ENCODE measurements at places on chromosomes 12 and 14.

GRCh38 chr12:50182461-50182860, 15.3 kb upstream of the CERS5 start:
- DNase-seq = no peak

- no peak for DNase-seq
Observed at GRCh38 chr14:103296987-103297386, 37.0 kb upstream of the EIF5 start.

GRCh38 chr12:113831476-113831875, 134.6 kb downstream of the RBM19 start:
- no peak for DNase-seq

GRCh38 chr12:119432949-119433348, 98.4 kb downstream of the CCDC60 start:
- DNase-seq = no peak

GRCh38 chr12:29212682-29213403, 63.8 kb downstream of the FAR2 start:
- DNase-seq = peak; percentile 32

DNA sequence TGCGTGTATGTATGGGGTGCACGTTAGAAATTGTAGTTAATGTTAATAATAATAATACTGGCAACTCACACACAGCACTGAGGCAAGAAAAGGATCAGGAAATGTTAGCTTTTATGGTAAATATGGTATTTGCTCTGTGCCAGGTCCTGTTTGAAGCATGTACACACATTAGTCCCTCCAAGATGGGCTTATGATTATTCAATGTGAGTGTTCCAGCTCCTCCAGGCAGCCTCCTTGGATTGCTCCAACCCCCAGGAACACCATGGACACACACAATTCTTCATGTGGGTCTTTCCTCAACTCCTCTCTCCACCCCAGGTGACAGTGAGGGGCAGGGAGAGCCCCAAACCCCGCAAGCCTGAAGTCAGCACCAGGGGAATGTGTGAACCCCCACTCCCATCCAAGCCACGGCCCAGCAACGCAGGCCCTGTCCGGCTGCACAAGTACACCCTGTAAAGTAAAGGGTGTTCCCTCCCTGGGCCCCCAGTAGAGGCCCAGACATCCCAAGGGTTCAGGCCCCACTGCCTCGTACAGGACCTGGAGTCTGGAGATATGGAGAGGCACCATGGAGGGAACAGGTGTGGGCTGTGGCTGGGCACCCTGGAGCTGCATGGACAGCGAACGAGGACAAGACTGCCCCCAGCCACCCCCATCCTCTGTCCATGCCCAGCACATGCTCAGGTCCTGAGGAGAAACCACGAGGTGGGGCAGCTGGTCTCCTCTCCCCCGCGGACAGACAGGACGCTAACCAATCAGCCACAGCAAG, 41.3 kb downstream of the NCOR2 start:
- no peak for DNase-seq

GRCh38 chr12:105725054-105725453, 394.6 kb downstream of the C12orf75 start:
- peak; percentile 35 for DNase-seq

GRCh38 chr14:106107703-106108102, 581.3 kb downstream of the TMEM121 start:
- DNase-seq = no peak

DNA sequence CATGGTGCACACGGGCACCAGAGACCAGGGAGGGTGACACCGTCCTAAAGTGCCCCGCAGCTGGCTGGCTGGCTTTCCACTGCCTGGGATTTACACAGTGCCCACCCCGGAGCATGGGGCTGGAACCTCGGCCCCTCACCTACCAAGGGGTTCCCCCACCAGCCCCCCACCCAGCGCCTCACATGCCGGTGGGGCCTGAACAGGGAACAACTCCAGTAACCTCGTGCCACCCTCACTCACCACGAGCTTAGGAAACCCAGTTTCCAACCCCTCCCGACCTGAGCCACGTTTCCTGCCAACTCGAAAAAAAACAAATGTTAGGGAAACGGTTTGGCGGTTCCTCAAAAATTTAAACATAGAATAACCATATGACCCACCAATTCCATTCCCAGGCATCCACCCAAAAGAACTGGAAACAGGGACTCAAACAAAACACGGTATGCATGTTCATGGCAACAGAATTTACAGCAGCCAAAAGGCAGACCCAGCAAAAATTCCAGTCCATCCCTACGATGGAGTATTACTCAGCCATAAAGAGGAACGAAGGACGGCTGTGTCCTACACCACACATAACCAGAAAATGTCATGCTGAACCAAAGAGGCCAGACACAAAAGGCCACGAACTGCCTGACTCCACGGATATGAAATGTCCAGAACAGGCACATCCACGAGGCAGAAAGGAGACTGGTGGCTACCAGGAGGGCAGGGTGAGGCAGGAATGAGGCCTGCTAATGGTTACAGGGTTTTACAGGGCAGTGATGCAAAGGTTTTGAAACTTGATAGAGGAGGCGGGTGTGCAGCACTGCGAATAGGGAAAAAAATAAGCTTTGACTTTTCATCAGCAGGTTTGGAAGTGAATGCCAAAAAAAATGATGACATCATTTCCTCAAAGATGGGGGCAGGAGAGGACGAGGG, 68.9 kb downstream of the NCOR2 start:
- DNase-seq = peak; percentile 94

- DNase-seq = peak; percentile 88
Observed at GRCh38 chr12:124524231-124524925, 43.0 kb downstream of the NCOR2 start.

DNA sequence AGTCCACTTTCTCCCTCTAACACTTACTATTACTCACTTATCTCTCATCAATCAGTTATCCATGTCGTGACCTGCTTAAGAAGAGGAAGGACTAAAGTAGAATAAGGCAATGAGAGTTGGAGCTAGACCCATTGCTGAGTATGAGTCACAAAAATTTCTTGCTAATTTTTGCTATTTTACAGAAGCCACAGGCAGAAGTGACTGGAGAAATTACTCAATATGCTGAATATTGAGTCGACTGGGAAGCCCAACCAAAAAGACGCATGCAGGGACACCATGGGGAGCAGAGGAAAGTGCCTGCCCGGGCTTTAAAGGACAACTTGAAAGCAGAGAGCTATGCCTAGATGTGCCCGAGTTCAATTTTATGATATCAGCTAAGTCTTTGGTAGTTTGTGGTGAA, 115.4 kb upstream of the FOXG1 start:
- no peak for DNase-seq

GRCh38 chr12:42550800-42551199, 38.7 kb downstream of the PRICKLE1 start:
- DNase-seq = no peak

- DNase-seq = no peak
Observed at GRCh38 chr12:26906704-26907103, 31.1 kb downstream of the INTS13 start.

DNA sequence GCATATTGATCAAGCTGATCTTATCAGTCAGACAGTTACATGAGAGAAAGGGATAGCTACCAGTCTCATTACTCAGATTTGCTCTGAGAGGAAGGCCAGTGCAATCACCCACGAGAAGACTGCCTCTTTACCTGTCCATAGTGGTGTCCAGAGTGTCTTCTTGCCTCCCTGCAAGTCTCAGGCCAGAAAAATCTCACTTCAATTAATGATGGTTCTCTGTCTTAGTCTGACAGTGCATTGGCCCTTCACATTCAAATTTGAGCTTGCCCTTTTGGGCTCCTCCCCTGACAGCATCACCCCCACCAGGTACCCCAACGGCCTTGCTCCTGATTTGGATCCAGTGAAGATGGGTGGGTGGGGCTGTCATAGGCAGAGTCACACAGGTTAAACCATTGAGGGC, at the start of gene AICDA:
Gene AICDA (minus strand): TSS at position 231 of the 400 bp plus-strand sequence. CDS start 92 bp downstream, at position 139.
- no peak for DNase-seq

- no peak for DNase-seq
Observed at GRCh38 chr12:81835783-81836182, 76.6 kb upstream of the PPFIA2 start.

DNA sequence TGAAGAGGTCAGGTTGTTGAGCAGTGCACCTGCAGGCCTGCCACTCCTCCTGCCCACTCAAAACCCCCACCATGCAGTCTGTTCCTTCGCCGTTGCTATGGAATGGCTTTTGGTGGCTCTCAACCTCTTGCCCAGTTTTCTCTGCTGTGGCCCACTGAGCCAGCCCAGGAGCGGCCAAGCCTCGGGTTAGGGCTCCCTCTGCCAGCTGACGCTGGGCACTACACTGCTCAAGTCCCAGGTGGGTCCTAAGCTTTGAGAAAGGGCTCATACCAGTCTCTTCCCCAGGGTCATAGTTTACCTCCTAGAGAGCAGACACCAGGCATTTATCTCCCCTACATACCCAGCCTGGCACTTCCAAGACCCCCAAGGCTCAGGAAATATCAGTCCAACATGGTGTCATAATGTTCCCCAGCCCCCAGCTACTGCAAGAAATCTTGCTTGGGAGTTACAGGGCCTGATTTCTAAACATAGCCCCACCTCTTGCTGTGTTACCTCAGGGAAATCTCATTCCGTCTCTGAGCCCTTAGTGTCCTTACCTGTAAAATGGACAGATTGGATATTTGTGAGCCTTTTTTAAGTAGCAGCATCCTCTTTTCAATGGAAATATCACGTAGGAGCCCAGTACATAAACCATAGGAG, 59.4 kb downstream of the TSPAN11 start:
- peak; percentile 48 for DNase-seq

DNA sequence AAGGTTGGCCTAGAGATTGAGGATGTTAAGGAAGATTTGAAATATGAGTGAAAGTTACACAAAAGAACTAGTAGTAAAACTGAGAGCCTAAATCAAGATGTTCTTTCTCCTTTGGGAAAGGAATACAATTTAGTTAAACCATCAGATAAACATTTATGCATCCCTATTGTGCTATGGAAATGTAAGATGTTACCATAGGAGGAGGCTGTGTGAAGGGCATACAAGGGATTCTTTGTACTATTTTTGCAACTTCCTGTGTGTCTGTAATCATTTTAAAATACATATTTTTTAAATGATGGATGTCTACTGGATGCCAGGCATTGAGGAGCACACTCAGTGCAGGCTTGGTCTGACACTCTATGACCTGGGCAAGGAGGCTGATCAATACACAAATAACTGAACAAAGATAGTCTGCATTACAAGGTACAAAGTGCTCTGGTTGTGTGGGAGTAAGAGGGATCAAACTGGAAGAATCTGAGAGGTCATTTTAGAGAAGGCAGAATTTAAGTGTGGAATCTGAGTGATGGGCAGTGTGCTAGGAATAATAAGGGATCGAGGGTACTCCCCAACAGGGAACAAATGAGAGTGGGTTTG, 5.8 kb upstream of the CHPT1 start:
- DNase-seq = no peak

DNA sequence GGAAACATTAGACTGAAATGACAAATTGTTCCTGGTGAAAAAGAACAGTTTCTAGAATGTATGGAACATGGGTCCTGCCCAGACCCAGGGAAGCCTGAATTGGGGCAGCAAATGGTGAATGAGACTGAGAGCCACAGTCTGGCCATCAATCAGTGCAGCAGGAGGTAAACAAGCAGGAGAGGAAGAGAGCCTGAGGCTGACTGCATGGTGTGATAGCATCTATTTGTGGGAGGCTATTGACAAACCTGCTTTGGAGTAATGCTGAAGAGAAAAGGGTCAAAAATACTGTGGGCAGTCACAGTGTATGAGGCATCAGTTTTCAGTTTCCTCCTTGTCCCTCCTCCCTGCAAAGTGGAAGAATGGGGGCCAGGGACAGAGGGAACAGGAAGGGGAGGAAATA, 136.8 kb downstream of the ANKS1B start:
- DNase-seq = no peak

DNA sequence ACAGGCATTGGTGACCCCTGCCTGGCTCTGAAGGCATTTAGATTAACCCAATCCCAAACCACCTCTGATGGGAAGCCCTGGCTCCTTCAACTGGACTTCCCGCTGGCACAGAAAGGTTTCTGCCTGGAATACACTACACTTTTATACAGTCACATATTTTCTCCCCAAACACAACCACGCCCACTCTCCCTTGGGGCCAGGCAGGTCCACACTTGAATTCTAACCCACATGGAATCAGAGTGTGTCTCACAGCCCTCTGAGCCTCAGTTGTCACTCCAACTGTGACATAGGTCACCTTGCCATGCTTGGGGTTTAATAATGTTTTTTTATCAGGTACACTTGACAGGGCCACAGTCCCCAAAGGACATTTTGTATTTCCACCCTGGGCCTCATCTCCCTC, 368.6 kb downstream of the BCL11B start:
- no peak for DNase-seq

DNA sequence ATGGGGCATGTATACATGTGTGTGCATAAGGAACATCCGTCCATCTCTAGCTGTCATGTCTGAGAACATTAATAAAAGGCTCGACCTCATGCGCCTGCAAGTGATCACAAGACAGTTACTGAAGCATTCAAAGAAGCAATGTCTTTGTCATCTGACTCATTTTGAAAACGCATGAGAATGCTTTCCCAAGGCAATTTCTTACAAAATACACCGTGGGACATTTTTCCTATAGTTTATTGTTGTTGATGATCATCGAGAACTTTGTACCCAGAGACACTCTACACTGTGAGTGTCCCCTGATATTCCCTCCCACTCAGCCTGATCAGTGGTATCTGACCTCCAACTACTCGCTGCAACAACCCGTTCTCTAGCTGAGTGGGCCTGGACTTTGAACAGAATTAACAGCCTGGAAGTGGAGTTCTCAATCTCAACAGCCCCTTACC, 68.1 kb downstream of the ETV6 start:
- peak; percentile 81 for DNase-seq

DNA sequence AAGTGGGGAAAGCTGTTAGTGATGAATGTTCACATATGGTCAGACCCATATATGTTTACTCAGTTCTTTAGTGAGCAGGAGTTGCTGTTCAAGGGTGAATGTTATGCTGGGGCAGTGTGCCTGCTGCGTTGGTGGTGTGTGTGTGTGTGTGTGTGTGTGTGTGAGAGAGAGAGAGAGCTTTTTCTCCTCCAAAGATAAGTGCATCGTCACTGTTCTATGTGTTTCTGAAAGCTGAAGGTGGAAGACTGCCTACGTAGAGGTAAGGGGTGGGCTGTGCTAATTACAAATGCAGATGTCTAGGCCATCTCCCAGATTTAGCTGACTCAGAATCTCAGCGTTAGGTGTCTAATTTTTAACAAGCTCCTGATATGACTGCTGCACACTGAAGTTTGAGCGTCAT, 10.5 kb downstream of the GABARAPL1 start:
- DNase-seq = no peak

DNA sequence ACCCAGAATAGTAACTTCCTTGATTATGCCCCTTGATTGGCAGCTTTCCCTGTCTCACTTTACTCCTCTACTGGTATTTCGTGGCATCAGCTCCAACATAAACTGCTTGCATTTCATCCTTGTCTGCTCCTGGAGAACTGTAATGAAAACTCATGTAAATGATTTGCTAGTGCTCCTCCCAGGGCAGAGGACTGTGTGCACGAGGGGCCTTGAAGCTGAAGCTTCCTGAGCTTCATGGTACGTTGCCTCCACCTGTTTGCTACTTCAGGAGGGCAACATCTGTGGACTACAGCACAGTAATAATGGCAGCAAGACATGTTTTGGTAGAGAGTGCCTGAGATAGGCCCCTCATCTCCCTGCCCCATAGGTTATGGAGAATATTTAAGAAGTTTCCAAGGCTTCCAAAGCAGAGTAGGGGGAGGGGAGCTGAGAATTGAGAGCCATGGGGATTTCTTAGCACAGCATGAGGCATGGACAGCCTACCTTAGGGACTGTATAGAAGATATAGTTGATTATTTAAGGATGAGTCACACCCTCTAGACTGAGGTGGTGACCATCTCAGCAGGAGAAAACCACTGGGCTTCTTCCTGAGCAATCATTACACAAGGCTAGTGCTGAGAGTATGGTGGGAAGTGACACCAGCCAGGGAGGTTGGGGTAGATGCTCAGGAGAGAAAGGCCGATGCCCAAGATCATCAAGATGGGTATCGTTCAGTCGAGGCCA, 29.5 kb downstream of the CCDC198 start:
- no peak for DNase-seq

GRCh38 chr14:105448706-105449111, 25.9 kb upstream of the CRIP2 start:
- DNase-seq = peak; percentile 50
